Motor neuron (in vitro differentiated cells): ENCODE measurements at places on chromosomes 1 and 21. TPM values are rescaled to one million over a fixed set of nuclear protein-coding genes. Genes with fewer than 3 reads are reported as not detected.

- ATAC-seq, result no peak
These were observed 14.2 kb downstream of the RIMS3 start for GRCh38 chr1:40651138-40651857.

- no peak for ATAC-seq
These were observed 218.8 kb downstream of the NTNG1 start for GRCh38 chr1:107359472-107360241.

Gene OR2T6
- 0.31 TPM in 1 of 2 replicates, not detected in the other for total RNA-seq

DNA sequence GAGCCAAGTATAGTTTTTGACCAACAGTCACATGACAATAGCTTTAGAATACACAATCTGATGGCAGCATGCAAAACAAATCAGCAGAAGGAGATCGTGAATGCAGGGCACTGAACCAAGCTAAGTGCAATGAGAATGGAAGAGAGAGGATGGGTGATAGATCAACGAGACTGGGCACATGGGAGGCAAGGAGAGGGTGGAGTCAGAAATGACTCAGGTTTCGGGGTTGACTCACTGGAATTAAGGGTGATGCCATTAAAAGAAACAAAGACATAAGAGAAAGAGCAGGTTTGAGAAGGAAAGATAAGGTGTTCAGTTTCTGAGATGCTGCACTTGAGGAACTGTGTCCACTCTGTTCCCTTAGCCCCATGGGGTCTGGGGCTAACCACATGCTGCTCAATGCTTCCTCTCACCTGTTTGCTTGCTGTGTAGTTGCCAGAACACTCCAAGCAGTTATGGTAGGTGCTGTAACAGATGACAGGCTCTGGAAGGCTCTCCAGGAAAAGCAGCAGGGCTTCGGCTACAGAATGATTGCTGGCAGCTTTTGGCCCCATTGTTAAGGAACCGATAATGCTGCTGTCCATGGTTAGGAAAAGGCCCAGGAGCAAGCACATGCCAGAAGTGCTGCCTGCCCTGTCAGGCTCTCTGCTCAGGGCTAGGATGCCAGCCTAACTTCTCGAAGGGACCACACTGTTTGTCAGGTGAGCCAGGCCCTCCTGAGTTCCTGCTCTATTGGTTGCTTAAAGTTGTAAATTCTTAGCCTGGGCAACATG lies 6.1 kb upstream of the MTF1 start:
- ATAC-seq, result peak; percentile 82

Gene FCRL1
- not detected in 2 replicates for total RNA-seq

GRCh38 chr1:115694805-115695204 lies 53.0 kb downstream of the VANGL1 start:
- ATAC-seq, result no peak

Gene SLC6A9
- total RNA-seq, result 8.8 and 8.9 TPM in 2 replicates

- ATAC-seq, result peak; percentile 80
These were observed 34.3 kb upstream of the ECE1 start for GRCh38 chr1:21324368-21325141.

Gene S100A2
- total RNA-seq, result 1.0 and 3.1 TPM in 2 replicates

GRCh38 chr1:201400212-201400851 lies 1.2 kb upstream of the LAD1 start:
- ATAC-seq, result no peak

Gene CLIC6
- total RNA-seq, result 0.05 and 0.06 TPM in 2 replicates

Gene PKP1
- total RNA-seq, result 0.21 and 0.41 TPM in 2 replicates

- no peak for ATAC-seq
These were observed 39.3 kb upstream of the COL6A2 start for GRCh38 chr21:46058431-46059145.

Gene OR6N1
- total RNA-seq, result 0.38 TPM in 1 of 2 replicates, not detected in the other

- ATAC-seq, result no peak
These were observed 28.6 kb downstream of the EBNA1BP2 start for GRCh38 chr1:43143441-43143888.

- no peak for ATAC-seq
These were observed 180.3 kb upstream of the RGS18 start for GRCh38 chr1:191977874-191978506.

DNA sequence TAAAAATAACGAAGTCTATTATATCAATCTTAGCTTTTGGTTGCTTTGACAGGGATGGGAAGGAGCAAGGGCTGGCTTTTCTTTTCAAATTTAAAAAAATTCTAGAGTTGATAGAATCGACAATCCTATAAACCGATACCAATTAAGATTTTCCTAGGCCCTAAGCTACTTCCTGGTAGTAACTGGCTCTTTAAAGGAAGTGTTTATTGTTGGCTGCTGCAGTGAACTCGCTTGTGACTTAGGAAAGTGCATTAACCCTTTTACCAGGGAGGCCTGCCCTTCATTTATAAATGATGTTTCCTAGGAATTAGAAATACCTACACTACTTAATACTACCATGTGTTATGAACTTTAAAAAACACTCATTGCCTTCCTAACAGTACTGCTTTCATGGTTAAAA lies 33.2 kb downstream of the ATP5PF start:
- no peak for ATAC-seq

Gene CLIC4
- total RNA-seq, result 77.7 and 78.1 TPM in 2 replicates

Gene RGS4
- total RNA-seq, result 56.0 and 64.2 TPM in 2 replicates

- no peak for ATAC-seq
These were observed 138.3 kb downstream of the APP start for GRCh38 chr21:26032263-26032662.

- ATAC-seq, result peak; percentile 31
These were observed 709 bp downstream of the TNFRSF14 start for GRCh38 chr1:2556678-2557481.

Gene PRKAA2
- 11.1 and 12.4 TPM in 2 replicates for total RNA-seq

GRCh38 chr1:226638001-226638601 lies 89.5 kb downstream of the STUM start:
- ATAC-seq, result no peak

Gene KCNK2
- total RNA-seq, result 29.6 and 32.0 TPM in 2 replicates

Gene RCAN3
- 4.8 and 6.1 TPM in 2 replicates for total RNA-seq

Gene KIAA0040
- 0.10 and 0.11 TPM in 2 replicates for total RNA-seq

Gene KAZN
- total RNA-seq, result 22.6 and 22.9 TPM in 2 replicates

- peak; percentile 88 for ATAC-seq
These were observed 136.4 kb downstream of the AKT3 start for GRCh38 chr1:243713470-243714186.

- ATAC-seq, result peak; percentile 72
These were observed 160.9 kb upstream of the UBE2U start for GRCh38 chr1:64042331-64043100.
